Activated CD4-positive, alpha-beta T cell treated with anti-CD3 and anti-CD28 coated beads, Interleukin-2, amount 10 ng/mL, durations not matched to agents 24 days and 14 days (primary cell): ENCODE measurements at places on chromosomes 12 and 14. TPM values are rescaled to one million over a fixed set of nuclear protein-coding genes. Genes with fewer than 3 reads are reported as not detected.

DNA sequence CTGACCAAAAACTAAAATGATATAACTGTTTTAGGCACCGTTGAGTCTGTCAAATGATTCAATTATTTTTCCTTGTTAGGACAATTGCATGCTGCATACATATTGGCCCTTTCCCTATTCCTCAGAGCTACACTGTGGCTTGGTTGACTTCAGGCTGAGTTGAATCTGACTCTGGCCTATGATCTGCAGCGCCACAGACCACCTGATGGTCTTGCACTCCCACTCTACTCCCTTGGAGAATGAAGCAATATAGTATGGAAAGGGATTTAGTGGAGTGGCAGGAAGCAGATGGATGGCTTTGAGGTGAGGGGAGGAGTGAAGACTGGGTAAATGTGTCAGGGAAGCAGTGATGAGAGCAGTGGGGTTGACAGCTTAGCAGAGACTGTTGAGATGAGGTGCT is 579.0 kb upstream of the STXBP6 start:
- no peak overlapping the region for H3K27ac ChIP-seq
- H3K36me3 ChIP-seq: no peaks in the 10 kb centered on the region
- H3K4me1 ChIP-seq: no peaks in the 10 kb centered on the region
- H3K27me3 ChIP-seq: no peaks in the 10 kb centered on the region
- DNase-seq: no peak
- no peak overlapping the region for H3K4me3 ChIP-seq

- H3K27me3 ChIP-seq: no peaks in the 10 kb centered on the region
- no peak overlapping the region for H3K27ac ChIP-seq
- peaks cover 32% of the 10 kb centered on the region for H3K4me1 ChIP-seq
- peak overlapping the region; percentile 6 for H3K4me3 ChIP-seq
- peak; percentile 76 for DNase-seq
Observed at GRCh38 chr12:121649819-121650353, 19.6 kb downstream of the MORN3 start.

DNA sequence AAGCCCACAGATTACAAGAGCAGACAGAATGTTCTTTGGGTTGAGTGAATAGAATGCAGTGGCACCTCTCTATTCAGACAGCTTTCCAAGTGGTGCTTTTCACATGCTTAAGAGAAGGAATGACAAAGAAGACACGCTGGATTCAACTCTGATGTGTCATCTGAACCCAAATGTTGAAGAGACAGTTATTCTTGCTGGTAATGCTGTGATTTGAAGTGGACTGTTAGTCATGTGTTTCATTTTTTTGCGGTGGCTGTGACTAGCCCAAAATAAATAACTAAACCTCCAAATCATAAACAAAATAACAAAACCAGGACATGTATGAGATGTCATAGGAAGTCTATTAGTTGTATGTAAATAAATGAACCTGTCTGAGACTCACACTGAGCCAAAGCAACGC is 391.8 kb upstream of the PRICKLE1 start:
- H3K36me3 ChIP-seq: no peaks in the 10 kb centered on the region
- no peaks in the 10 kb centered on the region for H3K27me3 ChIP-seq
- DNase-seq: no peak
- H3K27ac ChIP-seq: no peak overlapping the region
- no peak overlapping the region for H3K4me3 ChIP-seq
- H3K4me1 ChIP-seq: no peaks in the 10 kb centered on the region

The FSCB gene
- total RNA-seq: not detected in 2 replicates

- no peak overlapping the region for H3K4me3 ChIP-seq
- peaks cover 3% of the 10 kb centered on the region for H3K27me3 ChIP-seq
- DNase-seq: no peak
- H3K36me3 ChIP-seq: no peaks in the 10 kb centered on the region
Observed at GRCh38 chr12:94074216-94074979, 74.0 kb upstream of the PLXNC1 start.

- no peaks in the 10 kb centered on the region for H3K36me3 ChIP-seq
- H3K4me1 ChIP-seq: no peaks in the 10 kb centered on the region
- DNase-seq: no peak
- no peaks in the 10 kb centered on the region for H3K27me3 ChIP-seq
Observed at GRCh38 chr12:63133981-63134380, 17.0 kb downstream of the AVPR1A start.

DNA sequence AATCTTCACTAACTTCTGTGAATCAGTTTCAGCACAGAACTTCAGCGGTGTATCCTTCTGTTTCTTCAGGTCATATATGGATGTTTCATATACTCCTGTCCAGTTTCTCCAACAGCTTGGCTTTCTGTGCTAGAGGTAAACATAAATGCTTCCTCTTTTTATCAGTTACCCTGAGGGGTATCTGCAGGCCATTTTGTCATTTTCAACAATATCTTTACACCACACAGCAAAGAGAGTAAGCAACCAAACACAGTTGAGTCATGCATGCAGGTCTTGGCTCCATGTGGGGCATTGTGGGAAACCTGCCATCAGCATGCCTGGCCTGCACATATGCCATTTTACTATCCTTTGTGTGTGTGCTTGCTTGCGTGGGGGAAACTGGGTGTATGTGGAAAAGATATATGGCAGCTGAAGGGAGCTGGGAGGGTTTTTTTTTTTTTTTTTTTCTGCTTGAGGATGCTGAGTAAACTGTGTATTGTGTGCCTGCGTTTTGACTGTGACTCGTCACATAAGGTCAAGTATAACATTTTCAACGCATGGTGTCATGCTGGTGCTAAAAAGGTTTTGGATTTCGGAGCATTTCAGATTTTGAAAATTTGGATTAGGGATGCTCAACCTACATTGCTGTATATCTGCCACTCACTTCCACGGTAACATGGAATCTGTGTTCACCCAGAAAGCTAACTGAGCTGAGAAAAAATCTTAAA is 56.1 kb upstream of the YARS2 start:
- no peaks in the 10 kb centered on the region for H3K36me3 ChIP-seq
- no peaks in the 10 kb centered on the region for H3K27me3 ChIP-seq

- no peak for DNase-seq
- no peaks in the 10 kb centered on the region for H3K4me1 ChIP-seq
- peaks cover 3% of the 10 kb centered on the region for H3K27me3 ChIP-seq
- H3K36me3 ChIP-seq: no peaks in the 10 kb centered on the region
- H3K27ac ChIP-seq: no peak overlapping the region
Observed at GRCh38 chr14:96051642-96052540, 12.7 kb downstream of the C14orf132 start.

- peaks cover 10% of the 10 kb centered on the region for H3K36me3 ChIP-seq
- H3K27ac ChIP-seq: peak overlapping the region; percentile 72
- peaks cover 40% of the 10 kb centered on the region for H3K4me1 ChIP-seq
- no peaks in the 10 kb centered on the region for H3K27me3 ChIP-seq
- H3K4me3 ChIP-seq: no peak overlapping the region
Observed at GRCh38 chr14:76780875-76781647, 19.8 kb downstream of the VASH1 start.

GRCh38 chr12:47244835-47245234 is 165.1 kb upstream of the AMIGO2 start:
- H3K4me3 ChIP-seq: no peak overlapping the region
- no peak overlapping the region for H3K27ac ChIP-seq
- no peaks in the 10 kb centered on the region for H3K27me3 ChIP-seq
- peaks cover 7% of the 10 kb centered on the region for H3K4me1 ChIP-seq

GRCh38 chr12:58529897-58530741 is 390.2 kb downstream of the LRIG3 start:
- DNase-seq: no peak
- H3K4me1 ChIP-seq: no peaks in the 10 kb centered on the region
- H3K4me3 ChIP-seq: no peak overlapping the region
- H3K27me3 ChIP-seq: no peaks in the 10 kb centered on the region

DNA sequence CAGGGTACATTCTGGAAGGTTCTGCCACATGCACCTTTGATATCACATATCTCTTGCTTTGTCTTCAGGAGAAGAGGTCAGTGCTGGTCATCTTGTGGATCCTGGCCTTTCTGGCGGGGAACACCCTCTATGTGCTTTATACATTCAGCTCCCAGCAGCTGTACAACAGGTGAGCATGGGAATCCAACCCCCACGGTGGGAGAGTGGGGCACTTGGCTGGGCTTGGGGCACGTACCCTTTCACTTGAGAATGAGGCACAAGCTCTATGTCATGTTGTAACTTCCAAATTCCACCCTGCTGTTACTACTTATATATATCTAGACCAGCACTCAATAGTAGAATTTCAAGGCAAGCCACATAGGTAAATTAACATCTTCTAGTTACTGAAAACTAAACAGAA is 28.6 kb downstream of the RNFT2 start:
- H3K27me3 ChIP-seq: no peaks in the 10 kb centered on the region
- H3K4me1 ChIP-seq: no peaks in the 10 kb centered on the region
- H3K36me3 ChIP-seq: no peaks in the 10 kb centered on the region
- no peak overlapping the region for H3K27ac ChIP-seq

The NTF3 gene
- not detected in 2 replicates for total RNA-seq

The PZP gene
- total RNA-seq: not detected in 2 replicates

The PRR4 gene
- 0.62 and 2.0 TPM in 2 replicates for total RNA-seq

The MAP3K12 gene
- 13.5 and 15.3 TPM in 2 replicates for total RNA-seq

GRCh38 chr12:39712334-39712733 is 92.7 kb upstream of the ABCD2 start:
- no peak for DNase-seq
- no peak overlapping the region for H3K4me3 ChIP-seq
- H3K27ac ChIP-seq: no peak overlapping the region

GRCh38 chr12:64627771-64628170 is 17.5 kb downstream of the RASSF3 start:
- H3K36me3 ChIP-seq: peaks cover 41% of the 10 kb centered on the region
- peaks cover 53% of the 10 kb centered on the region for H3K4me1 ChIP-seq
- H3K27me3 ChIP-seq: no peaks in the 10 kb centered on the region
- H3K27ac ChIP-seq: peak overlapping the region; percentile 17
- no peak overlapping the region for H3K4me3 ChIP-seq
- DNase-seq: no peak

The PRH1 gene
- total RNA-seq: 18.2 and 22.4 TPM in 2 replicates

GRCh38 chr14:92553438-92553837 is 39.9 kb downstream of the RIN3 start:
- peaks cover 59% of the 10 kb centered on the region for H3K4me1 ChIP-seq
- peaks cover 2% of the 10 kb centered on the region for H3K36me3 ChIP-seq
- H3K27ac ChIP-seq: no peak overlapping the region
- DNase-seq: no peak
- no peak overlapping the region for H3K4me3 ChIP-seq
- H3K27me3 ChIP-seq: peaks cover 19% of the 10 kb centered on the region

- peaks cover 2% of the 10 kb centered on the region for H3K4me1 ChIP-seq
- H3K36me3 ChIP-seq: no peaks in the 10 kb centered on the region
- peaks cover 3% of the 10 kb centered on the region for H3K27me3 ChIP-seq
- H3K4me3 ChIP-seq: no peak overlapping the region
- H3K27ac ChIP-seq: no peak overlapping the region
Observed at GRCh38 chr12:123843912-123844748, 82.0 kb downstream of the DNAH10 start.

- no peak for DNase-seq
- H3K27ac ChIP-seq: no peak overlapping the region
- H3K4me1 ChIP-seq: no peaks in the 10 kb centered on the region
- H3K27me3 ChIP-seq: peaks cover 5% of the 10 kb centered on the region
Observed at GRCh38 chr14:50924236-50924635, 20.0 kb downstream of the PYGL start.

GRCh38 chr14:59998564-59998963 is 78.6 kb downstream of the LRRC9 start:
- H3K4me1 ChIP-seq: no peaks in the 10 kb centered on the region
- no peaks in the 10 kb centered on the region for H3K36me3 ChIP-seq
- H3K27ac ChIP-seq: no peak overlapping the region
- H3K27me3 ChIP-seq: peaks cover 2% of the 10 kb centered on the region
- no peak overlapping the region for H3K4me3 ChIP-seq

DNA sequence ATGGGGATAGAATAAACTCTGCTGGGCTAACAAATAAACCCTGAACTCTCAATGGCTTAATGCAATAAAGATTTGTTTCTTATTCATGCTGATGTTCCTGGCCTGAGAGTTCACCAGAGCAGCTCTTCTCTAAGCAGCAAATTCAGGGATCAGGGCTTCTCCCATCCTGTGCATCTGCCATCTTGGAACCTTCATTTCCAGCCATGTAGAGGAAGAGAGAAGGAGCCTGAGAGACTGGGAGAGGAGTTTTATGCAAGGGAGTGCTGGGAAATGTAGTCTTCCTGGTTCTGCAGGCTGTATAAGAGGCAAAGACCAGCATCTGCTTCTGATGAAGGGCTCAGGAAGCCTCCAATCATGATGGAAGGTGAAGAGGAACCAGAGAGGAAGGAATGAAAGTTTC is 20.6 kb upstream of the APOLD1 start:
- H3K4me3 ChIP-seq: no peak overlapping the region
- no peaks in the 10 kb centered on the region for H3K27me3 ChIP-seq
- no peak for DNase-seq
- peaks cover 29% of the 10 kb centered on the region for H3K36me3 ChIP-seq
- no peak overlapping the region for H3K27ac ChIP-seq

DNA sequence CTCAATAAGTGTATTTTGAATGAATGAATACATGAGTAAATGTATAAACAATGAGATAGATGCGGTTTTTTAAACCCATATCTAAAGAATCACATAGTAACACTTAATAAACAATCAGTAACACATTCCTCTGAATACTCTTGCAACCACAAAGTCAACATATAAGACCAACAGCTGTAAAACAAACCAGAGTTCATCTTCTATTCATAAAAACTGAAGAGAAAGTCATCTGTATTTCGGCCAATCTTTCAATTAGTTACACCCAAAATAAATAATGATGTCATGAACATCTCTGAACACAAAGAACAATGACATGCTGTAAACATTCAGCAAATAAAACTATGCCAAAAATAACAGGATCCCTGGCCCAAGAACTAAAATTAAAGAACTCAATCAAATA is 47.2 kb downstream of the ARMH4 start:
- H3K4me3 ChIP-seq: no peak overlapping the region
- no peak for DNase-seq
- no peak overlapping the region for H3K27ac ChIP-seq
- H3K4me1 ChIP-seq: peaks cover 3% of the 10 kb centered on the region

The FOXA1 gene
- 0.07 TPM in 1 of 2 replicates, not detected in the other for total RNA-seq

The PIK3C2G gene
- not detected in 2 replicates for total RNA-seq

The DPY19L2 gene
- 0.61 and 0.80 TPM in 2 replicates for total RNA-seq

DNA sequence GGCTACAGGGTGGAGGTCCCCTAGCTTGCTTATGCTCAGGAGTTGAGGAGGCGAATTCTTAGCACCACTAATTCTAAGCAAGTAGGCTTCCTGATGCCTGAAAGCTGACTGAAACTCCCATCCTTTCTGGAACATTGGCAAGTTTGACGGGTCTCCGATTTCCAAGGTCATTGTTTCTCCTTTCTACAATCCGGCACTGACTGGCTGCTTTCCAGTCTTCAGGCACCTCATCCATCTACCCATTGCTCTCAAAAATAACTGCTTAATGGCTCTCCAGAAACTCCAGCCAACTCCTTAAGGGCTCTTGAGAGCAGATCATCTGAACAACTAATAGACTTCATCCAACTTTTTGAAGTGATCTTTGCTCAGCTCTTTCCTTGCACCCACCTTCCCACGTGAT is 13.3 kb downstream of the REM2 start:
- H3K36me3 ChIP-seq: peaks cover 12% of the 10 kb centered on the region
- peaks cover 14% of the 10 kb centered on the region for H3K4me1 ChIP-seq
- no peak overlapping the region for H3K4me3 ChIP-seq
